ENCODE measurements at places on chromosomes 7 and 10. TPM values are rescaled to one million over a fixed set of nuclear protein-coding genes. Genes with fewer than 3 reads are reported as not detected.

Gene PRSS37
- total RNA-seq: not detected

Gene SPDYE16
- total RNA-seq: 0.69 TPM

Gene CPA2
- not detected for total RNA-seq

DNA sequence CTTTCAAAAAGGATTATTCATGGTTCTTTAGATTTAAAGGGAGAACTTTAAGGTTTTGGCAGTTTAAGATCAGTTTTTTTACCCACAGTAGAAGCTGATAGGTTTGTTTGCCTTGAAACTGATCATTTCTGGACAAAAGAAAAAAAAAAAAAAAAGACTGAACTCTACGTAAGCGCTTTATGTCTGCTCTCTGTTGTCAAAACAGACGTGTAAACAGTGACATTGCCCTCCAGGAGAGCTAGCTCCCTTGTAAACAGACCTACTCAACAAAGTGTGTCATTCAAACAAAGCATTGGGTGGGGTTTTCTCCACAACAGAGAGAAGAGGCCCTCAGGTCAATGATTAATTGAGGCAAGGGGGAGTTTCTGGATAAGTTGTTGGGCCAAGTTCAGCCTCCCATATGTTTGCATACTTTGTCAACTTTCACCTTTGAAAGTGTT is 568.1 kb upstream of the LRRN3 start:
- no peak for DNase-seq

DNA sequence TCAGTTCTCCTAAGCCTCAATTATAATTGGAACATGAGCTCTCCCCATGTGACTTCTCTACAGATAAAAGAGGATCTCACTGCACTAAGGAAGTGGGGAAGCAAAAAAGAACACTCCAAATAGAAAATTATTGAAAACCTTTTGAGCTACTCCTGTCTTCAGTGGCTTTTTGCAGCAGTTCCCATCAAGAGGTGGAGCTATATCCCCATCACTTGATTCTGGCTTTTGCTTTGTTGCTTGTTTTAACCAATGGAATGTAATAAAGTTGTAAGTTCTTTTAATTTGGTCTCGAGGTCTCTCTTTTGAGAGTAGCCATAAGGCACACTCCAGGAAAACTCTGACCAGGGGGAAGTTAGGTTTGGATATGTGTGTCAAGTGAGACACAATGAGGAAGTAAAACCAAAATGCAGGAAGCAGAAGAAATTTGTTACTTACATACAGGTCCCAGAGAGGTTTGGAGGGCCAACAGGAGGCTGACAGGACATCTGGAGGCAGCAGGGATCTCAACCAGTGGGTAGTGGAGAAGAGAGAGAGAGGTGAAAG is 569.4 kb downstream of the HTR7 start:
- DNase-seq: no peak

- no peak for DNase-seq
Observed at GRCh38 chr7:37675749-37676148, 7.8 kb upstream of the GPR141 start.

DNA sequence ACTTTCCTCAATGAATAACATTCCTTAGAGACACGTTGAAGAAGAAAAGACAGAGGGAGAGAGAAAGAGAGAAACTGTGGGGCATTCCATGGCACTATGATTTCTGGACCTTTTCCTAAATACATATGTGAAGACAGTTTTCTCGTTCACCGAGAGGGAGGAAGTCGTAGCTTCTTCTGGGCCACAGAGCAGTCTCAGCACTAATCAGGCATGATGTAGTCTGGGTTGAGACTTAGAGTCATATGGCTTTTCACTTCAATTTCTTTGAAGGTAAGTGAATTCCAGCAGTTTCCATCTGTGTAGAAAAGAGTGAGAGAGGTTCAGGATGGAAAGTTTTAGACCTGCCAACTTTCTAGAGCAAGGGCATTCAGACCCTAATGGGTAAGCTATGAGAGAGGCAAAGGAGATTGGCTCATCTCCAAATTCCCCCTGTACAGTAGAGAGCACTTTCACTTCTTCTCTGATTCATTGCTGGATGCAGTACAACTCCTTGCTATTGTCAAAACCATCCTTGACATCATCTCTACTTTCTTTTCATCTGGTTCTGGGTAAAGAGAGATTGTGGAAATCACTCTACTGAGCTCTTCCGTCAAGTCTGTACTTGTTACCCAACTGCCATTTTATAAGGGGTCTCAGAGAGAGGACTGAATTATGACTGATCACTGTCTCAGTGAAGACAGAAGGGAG is 31.5 kb upstream of the OR9A4 start:
- no peak for DNase-seq

Data from naive thymus-derived CD8-positive, alpha-beta T cell (primary cell).